ENCODE measurements at places on chromosomes 12 and 14. TPM values are rescaled to one million over a fixed set of nuclear protein-coding genes. Genes with fewer than 3 reads are reported as not detected.

GRCh38 chr12:51321882-51322281, 2.1 kb downstream of the BIN2 start:
- DNase-seq, result no peak

GRCh38 chr12:28296287-28296686, 106.0 kb downstream of the CCDC91 start:
- DNase-seq, result no peak

DNA sequence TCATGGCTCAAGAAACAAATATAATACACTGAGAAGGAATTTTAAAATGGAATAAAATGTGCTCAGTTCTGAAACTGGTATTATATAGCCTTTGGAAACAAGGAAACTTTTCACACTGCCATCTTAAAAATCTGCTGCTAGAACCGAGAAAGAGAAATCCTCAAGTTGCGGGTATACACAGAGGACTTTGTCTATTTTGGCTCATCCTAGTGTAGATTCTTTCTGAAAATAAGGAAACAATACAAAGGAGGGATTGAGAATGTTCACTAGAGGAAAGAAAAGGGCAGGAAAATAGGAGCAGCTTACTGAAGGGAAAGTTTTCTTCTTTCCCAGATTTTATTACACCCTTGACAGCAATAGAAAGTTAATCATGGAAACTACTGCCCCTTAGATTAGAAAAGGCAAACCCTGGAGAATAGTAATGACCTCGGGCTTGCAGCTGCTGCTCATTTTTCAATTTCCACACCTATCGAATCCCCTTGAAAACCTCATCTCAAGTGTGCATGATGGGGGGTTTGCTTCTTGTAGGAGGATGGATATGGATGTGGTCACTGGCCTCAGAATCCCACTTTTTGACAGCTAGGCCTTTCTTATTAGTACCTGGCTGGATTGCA, 104.6 kb downstream of the DAAM1 start:
- DNase-seq, result no peak

GRCh38 chr12:93777254-93777653, 100.1 kb downstream of the CRADD start:
- no peak for DNase-seq

GRCh38 chr14:90154110-90154509, 92.3 kb downstream of the KCNK13 start:
- no peak for DNase-seq

- DNase-seq, result no peak
Measured at GRCh38 chr12:126830778-126831680, 1435.9 kb upstream of the TMEM132C start.

DNA sequence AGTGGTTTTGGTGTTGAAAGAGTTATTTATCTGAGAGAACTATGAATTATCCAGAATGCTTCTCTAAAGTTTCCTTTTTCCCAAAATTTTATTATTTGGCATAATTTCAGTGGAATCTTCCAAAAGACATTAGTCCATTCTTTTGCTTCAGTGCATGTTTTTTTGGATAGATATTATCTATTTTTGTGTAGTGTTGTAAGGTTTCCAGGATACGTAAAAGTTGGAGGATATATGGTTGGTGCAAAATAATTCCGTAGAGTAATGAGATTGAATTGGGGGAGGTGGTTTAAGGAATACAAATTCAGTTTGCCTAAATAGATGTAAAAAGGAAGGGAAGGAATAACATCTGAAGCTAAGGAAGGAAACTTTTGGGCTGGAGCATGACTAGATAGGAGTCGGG, 186.6 kb downstream of the RGS6 start:
- DNase-seq, result no peak

- DNase-seq, result no peak
Measured at GRCh38 chr12:89247541-89247942, 104.8 kb downstream of the DUSP6 start.

GRCh38 chr12:10067264-10067663, 31.5 kb downstream of the CLEC1A start:
- DNase-seq, result no peak

DNA sequence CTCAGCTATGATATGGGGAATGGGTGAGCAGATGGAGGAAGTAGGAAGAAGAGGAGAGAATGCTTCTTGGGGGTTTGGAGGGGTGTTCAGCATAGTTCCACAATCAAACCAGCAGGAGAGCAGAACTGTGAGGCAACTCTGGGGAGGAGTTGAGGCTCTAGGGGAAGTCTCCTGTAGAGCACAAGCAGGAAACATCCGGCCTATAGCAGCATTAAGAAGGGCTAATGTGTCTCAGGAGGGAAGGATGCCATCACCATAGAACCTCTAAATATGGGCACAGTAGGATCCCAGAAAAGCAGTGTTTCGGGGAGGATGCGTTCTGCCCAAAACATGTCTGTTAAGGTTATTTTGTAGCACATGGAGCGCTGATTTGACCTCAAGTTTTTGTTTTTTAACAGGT, 8.4 kb upstream of the SALL2 start:
- no peak for DNase-seq

DNA sequence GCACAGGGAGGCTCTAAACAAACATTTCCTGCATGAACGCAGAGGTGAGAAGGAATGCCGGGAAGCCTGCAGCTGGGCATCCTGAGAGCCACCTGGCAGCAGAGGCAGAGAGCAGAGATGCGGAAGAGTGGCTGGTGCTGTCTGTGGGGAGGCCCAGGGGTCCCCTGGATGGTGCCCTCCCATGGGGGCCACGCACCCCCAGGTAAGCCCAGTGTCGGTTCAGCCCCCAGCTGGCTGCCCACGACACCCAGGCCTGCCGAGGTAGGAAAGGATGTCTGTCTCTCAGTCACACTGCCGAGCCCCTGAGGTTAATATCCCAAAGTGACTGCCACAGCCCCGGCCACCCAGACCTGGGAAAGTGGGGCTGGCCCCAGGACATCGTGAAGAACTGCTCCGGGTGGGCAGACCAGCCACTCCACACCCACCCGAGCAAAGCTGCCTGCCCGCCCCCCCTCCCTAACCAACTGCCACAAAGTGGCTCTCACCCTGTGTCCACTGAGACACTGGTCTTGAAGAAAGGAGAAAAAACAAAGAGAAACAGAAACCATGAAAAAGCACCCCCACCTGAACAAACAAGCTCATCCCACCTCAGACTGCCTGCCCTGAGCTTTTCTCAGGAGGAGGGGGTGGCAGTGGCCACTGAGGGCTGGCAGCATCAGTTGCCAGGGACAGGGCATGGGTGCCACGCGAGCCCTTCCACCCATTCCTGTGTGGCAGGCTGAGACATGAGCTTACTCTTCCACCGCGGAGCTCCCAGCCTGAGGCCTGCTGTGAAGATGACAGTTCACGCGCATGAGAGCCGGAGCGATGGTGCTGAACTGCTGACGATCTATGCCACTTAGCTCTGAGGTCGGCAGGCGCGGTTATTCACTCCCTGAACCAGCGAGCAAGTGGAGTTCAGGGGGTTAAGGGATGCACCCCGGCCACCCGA, 40.8 kb downstream of the CCDC88C start:
- DNase-seq, result no peak

- DNase-seq, result no peak
Measured at GRCh38 chr12:54977155-54977554, 7.4 kb downstream of the TESPA1 start.

DNA sequence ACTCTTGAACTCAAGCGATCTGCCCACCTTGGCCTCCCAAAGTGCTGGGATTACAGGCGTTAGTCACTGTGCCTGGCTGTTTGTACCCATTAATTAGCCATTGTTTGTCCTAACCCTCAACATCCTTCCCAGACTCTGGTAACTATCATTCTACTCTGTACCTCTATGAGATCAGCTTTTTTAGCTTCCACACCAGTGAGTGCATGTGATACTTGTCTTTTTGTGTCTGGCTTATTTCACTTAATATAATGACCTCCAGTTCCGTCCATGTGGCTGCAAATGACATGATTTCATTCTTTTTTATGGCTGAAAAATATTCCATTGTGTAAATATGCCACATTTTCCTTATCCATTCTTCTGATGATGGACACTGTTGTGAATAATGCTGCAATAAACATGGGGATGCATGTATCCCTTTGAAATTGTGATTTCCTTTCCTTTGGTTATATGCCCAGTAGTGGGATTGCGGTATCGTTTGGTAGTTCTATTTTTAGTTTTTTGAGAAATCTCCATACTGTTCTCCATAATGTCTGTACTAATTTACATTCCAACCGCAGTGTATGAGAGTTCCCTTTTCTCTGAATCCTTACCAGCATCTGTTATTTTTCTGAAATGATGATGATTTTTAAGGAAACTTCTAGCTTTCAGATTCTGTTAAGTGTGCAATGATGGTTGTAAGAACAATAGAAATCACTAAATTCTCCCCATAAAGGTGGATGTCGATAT, 6.7 kb upstream of the PPP4R3A start:
- no peak for DNase-seq

GRCh38 chr12:67078957-67079356, 190.2 kb upstream of the CAND1 start:
- no peak for DNase-seq

- DNase-seq, result no peak
Measured at GRCh38 chr14:50669441-50669986, 1.4 kb upstream of the SAV1 start.

- no peak for DNase-seq
Measured at GRCh38 chr14:88380405-88380804, 5.1 kb upstream of the SPATA7 start.

- no peak for DNase-seq
Measured at GRCh38 chr12:91990525-91990924, 155.1 kb downstream of the BTG1 start.

DNA sequence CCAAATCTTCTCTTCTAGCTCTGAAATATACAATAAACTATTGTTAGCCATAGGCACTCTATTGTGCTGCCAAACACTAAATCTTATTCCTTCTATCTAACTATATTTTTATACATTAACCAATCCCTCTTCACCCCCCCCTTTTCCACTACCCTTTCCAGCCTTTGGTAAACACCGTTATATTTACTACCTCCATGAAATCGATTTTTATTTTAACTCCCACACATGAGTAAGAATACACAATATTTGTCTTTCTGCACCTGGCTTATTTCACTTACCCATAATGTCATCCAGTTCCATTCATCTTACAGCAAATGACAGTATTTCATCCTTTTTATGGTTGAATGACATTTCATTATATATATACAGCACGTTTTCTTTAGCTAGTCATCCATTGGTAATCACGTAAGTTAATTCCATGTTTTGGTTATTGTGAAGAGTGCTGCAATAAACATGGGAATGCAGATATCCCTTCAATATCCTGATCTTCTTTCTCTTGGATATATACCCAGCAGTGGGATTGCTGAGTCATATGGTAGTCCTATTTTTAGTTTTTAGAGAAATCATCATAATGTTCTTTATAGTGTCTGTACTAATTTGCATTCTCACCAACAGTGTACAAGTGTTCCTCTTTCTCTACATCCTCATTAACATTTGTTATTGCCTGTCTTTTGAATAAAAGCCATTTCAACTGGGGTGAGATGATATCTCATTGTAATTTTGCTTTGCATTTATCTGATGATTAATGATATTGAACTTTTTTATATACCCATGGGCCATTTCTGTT, 34.2 kb upstream of the PLBD1 start:
- no peak for DNase-seq

DNA sequence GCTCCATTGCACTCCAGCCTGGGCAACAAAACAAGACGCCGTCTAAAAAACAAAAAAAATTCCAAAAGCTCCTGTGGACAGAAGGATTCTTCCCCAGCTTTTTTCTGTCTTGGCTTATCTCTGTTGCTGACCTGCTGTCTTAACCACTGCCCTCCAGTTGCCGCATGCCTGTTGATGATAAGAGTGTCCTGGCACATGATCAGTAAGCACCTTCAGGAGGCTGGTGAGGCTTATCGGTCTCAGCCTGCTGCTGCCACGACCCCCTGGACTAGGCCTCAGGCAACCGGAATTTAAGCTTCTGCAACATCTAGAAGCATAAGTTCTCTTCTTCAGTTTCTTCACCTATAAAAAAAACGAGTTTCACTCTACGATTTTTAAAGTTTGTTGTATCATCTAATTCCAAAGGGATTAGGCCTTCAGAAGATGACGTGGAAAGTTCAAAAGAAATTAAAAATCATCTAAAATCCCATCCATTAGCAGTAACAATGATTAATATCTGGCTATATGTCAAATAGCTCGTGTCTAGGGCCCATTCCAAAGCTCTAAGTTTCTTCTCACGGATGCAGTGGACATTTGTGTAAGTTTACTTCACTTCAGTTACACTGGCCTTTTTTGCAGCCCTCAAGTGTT, 46.4 kb downstream of the RESF1 start:
- no peak for DNase-seq

- DNase-seq, result no peak
Measured at GRCh38 chr12:26833743-26834490, 923 bp upstream of the ITPR2 start.

GRCh38 chr12:92603741-92604432, 98.9 kb upstream of the PLEKHG7 start:
- no peak for DNase-seq

GRCh38 chr12:104055686-104056388, 5.8 kb upstream of the GLT8D2 start:
- no peak for DNase-seq

DNA sequence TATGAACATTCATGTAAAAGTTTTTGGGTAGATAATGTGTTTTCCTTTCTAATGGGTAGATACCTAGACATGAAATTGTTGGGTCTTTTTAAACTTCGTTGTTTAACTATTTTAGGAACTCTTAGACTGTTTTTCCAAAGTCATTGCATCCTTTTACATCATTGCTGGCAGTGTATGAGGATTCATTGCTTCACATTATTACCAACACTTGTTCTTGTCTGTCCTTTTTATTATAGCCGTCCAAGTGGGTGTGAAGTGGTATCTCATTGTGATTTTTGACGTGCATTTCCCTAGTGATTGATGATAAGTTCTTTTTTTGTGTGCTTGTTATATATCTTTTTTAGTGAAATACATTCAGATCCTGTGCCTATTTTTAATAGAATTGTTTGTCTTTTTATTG, 39.4 kb downstream of the USP15 start:
- no peak for DNase-seq

GRCh38 chr12:114920771-114921554, 237.0 kb upstream of the TBX3 start:
- DNase-seq, result no peak

DNA sequence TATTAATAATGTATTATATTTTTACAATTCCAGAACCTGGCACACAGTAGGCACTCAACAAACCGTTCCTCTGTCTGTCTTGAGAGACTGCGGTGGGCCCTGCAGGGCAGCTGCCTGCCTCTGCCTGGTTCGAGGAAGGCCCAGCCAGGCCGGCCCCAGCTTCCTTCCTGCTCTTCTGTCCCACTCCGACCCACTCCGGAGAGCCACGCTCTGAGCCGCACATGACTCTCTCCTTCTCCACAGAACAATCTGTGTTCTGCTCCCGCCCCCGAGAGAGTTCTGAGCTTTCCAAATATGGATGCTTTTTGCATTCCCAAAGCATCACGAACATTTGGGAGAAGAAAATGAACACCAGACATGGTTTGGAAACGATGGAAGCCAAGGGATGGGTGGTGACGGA, 57.3 kb downstream of the TTC7B start:
- no peak for DNase-seq

Gene KCNH5
- 2.3 TPM for total RNA-seq

Gene ATL1
- total RNA-seq, result 1.5 TPM

Gene PZP
- total RNA-seq, result not detected

Gene CAPS2
- total RNA-seq, result 19.7 TPM

Gene LMNTD1
- total RNA-seq, result not detected

Gene CLEC1B
- total RNA-seq, result 0.51 TPM

Gene DDN
- 0.36 TPM for total RNA-seq

Gene OSBPL8
- 51.5 TPM for total RNA-seq

Gene LRRC10
- not detected for total RNA-seq

Gene FOXA1
- 21.8 TPM for total RNA-seq

Gene ZNF385A
- 34.2 TPM for total RNA-seq

Gene PAPLN
- 10.6 TPM for total RNA-seq

Gene C1S
- 46.7 TPM for total RNA-seq

Gene SPX
- not detected for total RNA-seq

Gene CCDC175
- 0.16 TPM for total RNA-seq
